ENCODE measurements at places on chromosomes 3 and 15.

DNA sequence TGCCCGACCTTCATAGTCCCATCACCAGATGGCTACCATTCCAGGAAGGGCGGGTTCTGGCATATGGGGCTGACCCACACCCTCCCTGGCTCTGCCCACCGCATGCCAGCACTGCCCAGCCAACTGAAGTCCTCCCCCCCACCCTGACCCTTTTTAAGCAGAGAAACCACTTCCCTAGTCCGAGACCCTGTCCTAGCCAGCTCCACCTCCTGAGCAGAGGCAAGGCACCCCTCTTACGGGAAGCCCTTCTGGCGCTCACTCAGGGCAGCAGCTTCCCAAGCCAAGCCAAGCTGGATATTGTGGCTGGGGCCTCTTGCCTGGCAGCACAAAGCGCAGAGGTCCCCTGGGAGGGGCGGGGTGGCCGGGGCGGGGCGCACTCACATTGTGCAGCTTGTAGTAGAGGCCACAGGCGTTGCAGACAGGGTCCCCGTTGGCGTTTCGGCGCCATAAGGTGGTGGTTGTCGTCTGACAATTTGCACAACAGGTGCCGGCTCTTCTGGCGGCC, 11.5 kb downstream of the GATA2 start:
- peak overlapping the region; percentile 76 for H3K4me3 ChIP-seq
- DNase-seq: no peak
- peaks cover 2% of the 10 kb centered on the region for H3K4me1 ChIP-seq
- no peak overlapping the region for H3K27ac ChIP-seq
- H3K27me3 ChIP-seq: peaks cover 85% of the 10 kb centered on the region
- no peaks in the 10 kb centered on the region for H3K36me3 ChIP-seq

- no peak for DNase-seq
- no peak overlapping the region for H3K4me3 ChIP-seq
Observed at GRCh38 chr3:187264021-187264420, 27.5 kb downstream of the MASP1 start.

DNA sequence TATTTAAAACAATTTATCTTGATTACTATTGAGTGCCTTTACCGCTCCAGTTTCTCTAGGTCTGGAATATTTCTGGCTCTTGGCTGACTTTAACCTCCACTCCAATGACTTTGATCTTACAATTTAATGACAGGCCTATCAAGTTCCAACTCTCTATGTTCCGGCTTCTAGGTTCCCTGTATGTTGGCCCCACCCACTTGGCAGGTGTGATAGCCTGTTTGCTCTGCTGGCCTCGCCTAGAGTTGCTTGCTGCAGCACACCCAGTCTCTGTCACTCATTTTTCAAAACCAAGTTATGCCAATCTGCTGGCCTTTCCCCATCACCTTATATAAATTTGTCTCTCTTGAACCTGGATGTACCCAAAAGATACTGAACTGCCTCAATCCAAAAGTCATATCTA, 428.0 kb downstream of the ROBO1 start:
- no peak for DNase-seq
- H3K36me3 ChIP-seq: peaks cover 20% of the 10 kb centered on the region
- H3K27ac ChIP-seq: no peak overlapping the region
- H3K27me3 ChIP-seq: no peaks in the 10 kb centered on the region

GRCh38 chr3:168497741-168498140, 402.0 kb upstream of the GOLIM4 start:
- no peak overlapping the region for H3K4me3 ChIP-seq
- no peaks in the 10 kb centered on the region for H3K36me3 ChIP-seq
- no peaks in the 10 kb centered on the region for H3K4me1 ChIP-seq
- DNase-seq: no peak
- no peaks in the 10 kb centered on the region for H3K27me3 ChIP-seq

DNA sequence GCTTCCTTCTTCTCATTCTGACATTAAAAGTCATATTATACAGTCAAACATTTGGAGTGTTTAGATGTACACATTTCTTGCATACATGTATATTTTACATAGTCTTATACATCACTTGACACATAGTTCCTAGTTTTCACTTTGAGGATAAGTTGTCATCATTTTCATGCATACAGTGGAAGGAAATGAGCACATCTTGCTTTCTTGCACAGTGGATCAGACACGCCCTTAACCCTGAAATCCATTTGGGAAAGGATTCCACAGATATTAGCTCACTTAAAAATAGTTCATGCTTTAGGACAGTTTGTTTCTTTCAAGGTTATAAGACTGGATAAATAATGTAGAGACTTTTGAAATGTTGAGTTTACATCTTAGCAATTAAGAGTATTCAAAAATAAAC, 148.6 kb upstream of the MME start:
- H3K36me3 ChIP-seq: no peaks in the 10 kb centered on the region
- H3K4me1 ChIP-seq: no peaks in the 10 kb centered on the region
- no peaks in the 10 kb centered on the region for H3K27me3 ChIP-seq
- no peak overlapping the region for H3K4me3 ChIP-seq
- no peak overlapping the region for H3K27ac ChIP-seq

DNA sequence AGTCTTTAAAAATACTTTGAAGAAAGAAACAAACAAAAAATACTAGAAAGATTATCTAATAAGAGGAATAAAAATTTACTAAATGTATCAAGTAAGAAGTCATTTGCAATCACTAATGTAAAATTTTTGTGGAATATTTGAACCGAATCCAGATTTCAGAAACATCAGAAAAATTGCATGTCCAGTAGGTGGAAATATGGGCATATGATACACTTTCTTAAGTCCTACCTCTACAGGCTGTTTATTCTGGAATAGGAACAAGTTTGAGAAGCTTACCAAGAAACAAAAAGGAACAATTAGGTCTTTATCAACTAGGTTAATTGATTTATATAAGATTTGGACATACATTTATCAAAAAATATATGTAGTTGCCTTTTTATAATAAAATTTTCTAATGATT, 292.9 kb upstream of the ROBO1 start:
- H3K27ac ChIP-seq: no peak overlapping the region
- no peak overlapping the region for H3K4me3 ChIP-seq
- DNase-seq: no peak

- H3K27me3 ChIP-seq: no peaks in the 10 kb centered on the region
- H3K27ac ChIP-seq: no peak overlapping the region
- no peaks in the 10 kb centered on the region for H3K36me3 ChIP-seq
Observed at GRCh38 chr3:36871379-36872126, 73.3 kb downstream of the TRANK1 start.

DNA sequence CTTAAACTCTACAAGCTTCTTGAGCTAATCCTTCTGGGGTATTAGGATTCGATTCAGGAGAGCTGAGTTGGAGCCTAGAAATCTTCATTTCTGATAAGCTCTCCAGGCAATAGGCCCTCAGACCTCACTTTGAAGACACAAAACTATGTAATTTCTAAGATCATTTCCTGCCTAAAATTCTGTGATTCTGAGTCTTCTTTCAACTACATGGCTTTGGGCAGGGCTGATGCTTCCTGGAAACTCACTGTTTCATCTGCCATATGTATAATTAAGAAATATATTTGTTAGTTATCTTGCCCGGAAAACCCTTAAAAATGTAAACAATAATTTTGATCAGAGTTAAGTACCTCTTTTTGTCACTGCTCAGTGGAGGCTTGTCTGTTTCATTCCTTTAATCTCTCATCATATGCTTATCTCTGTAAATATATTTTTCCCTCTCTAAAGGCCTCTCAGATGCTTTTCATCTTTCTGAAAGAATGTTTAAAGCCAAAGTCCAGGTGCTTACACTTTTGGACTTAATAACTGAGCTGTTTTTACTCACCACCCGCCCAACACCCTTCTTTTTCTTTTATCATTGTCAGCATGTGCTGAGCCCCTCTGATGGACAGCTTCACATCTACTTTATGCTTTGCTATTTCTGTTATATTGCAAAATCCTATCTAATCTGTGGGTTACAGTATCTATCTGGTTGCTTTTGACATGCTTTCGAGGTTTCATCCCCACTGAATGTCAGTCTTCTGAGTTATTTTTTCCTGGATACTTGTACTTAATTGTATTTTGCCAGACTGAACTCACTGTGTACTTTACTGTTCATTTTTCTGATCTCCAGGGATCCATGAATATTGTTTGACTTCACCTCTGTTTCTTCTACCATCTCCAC, 38.2 kb downstream of the FILIP1L start:
- no peaks in the 10 kb centered on the region for H3K27me3 ChIP-seq
- H3K27ac ChIP-seq: no peak overlapping the region
- H3K36me3 ChIP-seq: no peaks in the 10 kb centered on the region
- peaks cover 5% of the 10 kb centered on the region for H3K4me1 ChIP-seq
- DNase-seq: no peak
- H3K4me3 ChIP-seq: no peak overlapping the region
